ENCODE measurements at places on chromosomes 5 and 9. TPM values are rescaled to one million over a fixed set of nuclear protein-coding genes. Genes with fewer than 3 reads are reported as not detected.

DNA sequence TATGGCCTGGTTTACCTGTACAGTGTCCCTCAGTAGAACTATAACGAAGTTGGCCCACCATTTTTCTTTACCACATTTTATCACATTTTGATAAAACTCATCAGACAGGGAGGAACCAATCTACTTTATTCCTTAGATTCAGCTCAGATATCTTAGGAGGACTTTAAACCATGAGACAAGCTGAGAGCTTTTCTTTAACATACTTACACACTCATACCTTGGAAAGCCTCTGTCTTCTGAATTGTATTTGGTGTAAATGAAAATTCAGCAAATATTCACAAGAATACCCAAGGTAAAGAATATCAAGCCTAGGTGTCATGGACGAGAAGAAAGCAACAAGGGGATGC is 313.2 kb downstream of the ENC1 start:
- no peak for DNase-seq

- no peak for DNase-seq
Measured at GRCh38 chr5:95838556-95838955, 16.0 kb upstream of the GLRX start.

DNA sequence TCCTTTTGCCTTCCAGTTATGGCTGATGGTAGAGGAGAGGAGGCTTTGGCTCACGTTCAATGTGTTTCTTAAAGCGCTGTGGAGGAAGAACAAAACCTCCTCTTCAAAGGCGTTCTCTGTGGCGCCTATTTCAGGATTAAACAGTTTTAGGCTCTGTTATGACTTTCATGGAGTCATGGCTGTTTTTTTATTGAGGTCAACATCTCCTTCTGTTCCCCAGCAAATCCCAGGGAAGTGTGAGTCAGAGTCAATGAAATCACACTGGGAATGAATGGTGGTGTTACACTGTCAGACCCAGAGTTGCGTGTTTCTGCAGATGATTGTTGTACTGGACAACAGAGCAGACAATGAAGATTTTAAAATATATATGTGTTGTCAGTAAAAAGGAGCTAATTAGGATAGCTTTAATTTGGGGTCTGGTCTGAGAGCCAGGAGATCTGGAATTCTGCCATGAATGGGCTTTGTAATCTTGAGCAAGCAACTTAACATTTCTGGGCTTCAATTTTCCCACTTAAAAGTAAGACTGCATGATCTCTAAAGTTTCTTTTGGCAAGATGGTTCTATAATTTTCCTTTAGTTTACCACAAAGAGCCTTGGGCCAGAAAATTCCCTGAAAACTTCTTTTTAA is 240.7 kb downstream of the CSNK1G3 start:
- DNase-seq: peak; percentile 22

DNA sequence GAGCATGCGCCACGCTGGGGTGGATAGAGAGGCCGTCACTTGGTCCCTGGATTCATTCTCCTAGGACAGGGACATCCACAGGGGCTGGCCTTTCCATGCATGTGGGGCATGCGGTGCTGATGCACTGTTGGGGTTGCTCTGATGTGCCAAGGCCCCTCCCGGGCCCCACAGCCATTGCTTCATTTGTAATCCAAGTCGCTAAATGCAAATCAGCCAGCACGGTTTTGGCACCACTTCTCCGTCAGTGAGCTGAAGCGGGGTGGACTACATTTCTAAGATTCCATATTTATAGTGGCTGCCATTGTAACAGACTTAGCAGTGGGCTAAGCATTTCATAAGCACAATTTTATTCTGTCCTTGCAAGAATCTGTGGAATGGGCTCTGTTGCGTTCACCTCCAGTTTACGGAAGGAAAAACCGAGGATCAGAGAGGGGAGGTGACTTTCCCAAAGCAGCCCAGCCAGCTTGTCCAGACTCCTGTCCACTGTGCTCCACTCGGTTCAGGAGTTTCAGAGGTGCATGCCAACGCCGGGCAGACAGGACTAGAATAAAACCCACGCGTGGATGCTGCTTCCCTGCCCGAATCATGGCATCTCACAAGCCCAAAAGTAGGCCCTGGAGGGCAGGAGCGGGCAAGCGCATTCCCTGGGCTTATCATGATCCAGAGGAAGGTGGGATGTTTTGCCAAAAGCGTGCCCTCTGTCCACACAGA is 102.6 kb upstream of the COL5A1 start:
- no peak for DNase-seq

The ECM2 gene
- polyA plus RNA-seq: 22.1 TPM

The KCNV2 gene
- 0.05 TPM for polyA plus RNA-seq

- no peak for DNase-seq
Measured at GRCh38 chr9:25322142-25322541, 356.1 kb downstream of the TUSC1 start.

GRCh38 chr9:107946364-107947141 is 457.0 kb upstream of the KLF4 start:
- no peak for DNase-seq

DNA sequence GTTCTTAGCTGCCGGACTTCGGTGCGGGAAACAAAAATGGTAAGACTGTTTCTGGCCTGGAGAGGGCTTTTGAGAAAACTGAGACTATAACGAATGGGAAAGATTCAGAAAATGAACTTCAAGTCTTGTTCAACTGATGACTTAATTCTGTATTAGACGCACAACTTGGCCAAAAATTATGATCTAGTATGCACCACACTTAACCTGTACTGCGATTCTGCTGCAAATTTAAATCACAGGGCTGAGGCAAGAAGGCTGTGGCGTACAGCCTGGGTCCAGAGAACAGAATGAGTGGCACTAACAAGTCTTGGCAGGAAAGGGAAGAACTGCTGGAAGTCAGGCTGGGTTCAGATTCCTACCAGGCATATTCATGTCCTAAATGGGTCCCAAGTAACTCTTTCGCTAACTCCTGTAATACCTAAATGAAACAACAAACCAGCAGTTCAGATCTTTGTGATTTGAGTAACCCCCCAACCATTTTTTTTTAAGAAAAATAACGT is 781 bp upstream of the COL23A1 start:
- no peak for DNase-seq

GRCh38 chr9:100595391-100596199 is 17.7 kb downstream of the CAVIN4 start:
- peak; percentile 76 for DNase-seq

The SPARC gene
- polyA plus RNA-seq: 4,023 TPM

The SAXO1 gene
- 0.07 TPM for polyA plus RNA-seq

The GFPT2 gene
- 9.4 TPM for polyA plus RNA-seq

- DNase-seq: no peak
Measured at GRCh38 chr5:42721484-42721883, 35.1 kb upstream of the CCDC152 start.

The ZNF300 gene
- 11.3 TPM for polyA plus RNA-seq

The SPEF2 gene
- 10.1 TPM for polyA plus RNA-seq

DNA sequence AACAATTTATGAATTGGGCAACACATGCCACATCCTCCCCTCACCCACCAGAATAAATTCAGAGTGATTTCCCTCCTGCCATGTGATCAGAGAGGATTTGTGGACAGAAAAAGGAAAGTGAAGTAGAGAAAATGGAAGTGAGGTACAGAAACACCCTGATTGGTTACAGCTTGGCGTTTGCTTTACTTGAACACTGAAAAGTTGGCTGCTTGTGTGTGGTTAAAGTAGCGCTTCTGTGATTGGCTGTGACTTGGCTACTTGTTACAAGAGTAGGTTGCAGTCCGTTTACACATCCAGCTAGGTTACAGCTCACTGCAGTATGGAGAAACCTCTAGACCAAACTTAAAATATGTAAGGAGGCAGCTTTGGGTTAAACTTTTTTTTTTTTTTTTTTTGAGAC is 205.2 kb upstream of the ZNF608 start:
- no peak for DNase-seq

DNA sequence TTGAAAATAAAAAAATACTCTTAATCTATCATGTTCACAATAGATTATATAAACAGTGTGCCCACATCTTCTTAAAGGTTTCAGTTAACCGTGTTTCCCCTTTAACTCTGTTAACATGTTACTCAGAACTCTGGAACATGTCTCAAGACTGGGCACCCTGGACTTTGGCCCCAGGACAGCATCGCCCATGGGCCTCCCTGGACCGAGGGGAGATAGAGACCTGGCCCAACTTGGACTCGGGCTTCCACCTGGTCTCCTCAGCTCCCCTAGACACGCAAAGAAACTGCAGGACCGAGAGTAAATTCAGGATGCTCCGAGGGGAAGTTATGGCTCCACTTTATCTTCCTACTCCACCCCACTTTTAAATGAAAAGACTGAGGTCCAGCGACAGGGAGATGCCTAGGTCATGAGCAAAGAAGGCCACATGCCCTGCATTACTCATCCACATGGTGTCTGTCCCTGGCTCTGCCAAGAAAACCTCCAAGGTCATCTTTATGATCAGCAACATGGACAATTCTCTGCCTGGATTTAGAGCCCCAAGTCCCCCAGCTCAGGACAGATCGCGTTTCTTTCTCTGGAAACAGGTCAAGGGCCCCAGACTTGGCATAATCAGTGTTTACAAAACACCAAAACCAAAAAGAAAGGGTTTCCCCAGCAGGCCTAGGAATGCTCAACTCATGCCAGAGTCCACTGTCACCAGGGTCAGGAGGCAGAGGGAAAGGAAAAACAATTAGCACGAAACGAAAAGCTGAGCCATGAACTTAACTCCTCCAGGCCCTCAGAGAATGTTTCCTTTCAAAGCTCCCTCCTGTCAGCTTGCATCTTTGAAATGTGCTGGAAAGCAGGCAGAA is 17.4 kb downstream of the GPX3 start:
- DNase-seq: peak; percentile 67

The C9orf72 gene
- polyA plus RNA-seq: 12.4 TPM

DNA sequence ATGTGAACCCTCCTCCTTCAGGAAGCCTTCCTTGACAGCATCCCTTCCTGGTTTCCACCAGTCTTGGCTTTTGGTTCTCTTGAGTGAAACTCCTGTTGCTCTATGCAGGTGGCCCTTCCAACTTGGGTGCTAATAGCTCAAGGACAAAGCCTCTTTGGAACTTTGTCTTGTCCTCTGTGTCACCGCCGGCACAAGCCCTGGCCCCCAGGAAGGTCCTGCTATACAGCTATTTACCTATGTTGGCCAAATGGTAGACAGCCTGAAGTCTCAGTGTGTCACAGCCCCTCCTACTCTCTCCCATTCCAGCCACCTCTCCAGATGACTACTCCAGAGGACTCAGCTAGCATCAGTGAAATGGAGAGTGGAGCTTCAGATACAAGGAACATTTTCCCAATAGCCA is 94.7 kb upstream of the ZNF618 start:
- DNase-seq: no peak

The PAX5 gene
- 0.45 TPM for polyA plus RNA-seq

DNA sequence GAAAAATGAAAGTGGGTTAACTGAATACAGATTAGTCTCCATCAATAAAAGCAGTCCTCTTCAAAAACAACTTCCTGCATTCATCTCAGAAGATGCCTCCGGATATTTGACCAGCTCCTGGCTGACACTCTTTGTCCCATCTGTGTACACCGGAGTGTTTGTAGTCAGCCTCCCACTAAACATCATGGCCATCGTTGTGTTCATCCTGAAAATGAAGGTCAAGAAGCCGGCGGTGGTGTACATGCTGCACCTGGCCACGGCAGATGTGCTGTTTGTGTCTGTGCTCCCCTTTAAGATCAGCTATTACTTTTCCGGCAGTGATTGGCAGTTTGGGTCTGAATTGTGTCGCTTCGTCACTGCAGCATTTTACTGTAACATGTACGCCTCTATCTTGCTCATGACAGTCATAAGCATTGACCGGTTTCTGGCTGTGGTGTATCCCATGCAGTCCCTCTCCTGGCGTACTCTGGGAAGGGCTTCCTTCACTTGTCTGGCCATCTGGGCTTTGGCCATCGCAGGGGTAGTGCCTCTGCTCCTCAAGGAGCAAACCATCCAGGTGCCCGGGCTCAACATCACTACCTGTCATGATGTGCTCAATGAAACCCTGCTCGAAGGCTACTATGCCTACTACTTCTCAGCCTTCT is 16.6 kb downstream of the F2R start:
- no peak for DNase-seq

DNA sequence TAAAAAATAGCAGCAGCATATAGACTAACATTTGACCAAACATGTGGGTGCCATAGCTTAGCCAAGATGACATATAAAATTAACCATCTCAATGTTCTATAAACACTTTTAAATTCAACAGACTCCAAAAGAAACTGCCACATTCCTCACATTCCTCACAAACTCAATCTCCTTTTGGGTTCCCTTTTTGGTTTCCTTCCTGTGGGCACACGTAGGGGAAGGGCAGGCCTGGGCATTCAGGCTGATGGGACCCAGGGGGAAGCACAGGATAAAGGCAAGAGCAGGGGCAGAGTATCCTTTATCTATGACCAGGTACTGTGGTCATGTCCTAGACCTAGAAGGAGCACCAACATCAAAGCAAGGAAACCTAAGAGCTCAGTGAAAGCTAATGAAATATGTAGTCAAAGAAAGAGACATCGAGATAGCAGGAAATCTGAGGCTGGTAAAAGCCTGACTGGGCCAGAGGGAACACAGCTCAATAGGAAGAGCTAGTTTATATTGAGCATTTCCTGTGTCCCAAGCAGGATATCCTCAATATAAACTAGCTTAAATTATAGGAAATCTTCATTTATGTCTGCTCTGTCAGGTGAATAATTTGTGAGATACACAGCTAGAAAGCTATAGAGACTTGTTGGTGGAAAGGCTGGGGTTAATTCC is 13.6 kb upstream of the ERAP1 start:
- no peak for DNase-seq

DNA sequence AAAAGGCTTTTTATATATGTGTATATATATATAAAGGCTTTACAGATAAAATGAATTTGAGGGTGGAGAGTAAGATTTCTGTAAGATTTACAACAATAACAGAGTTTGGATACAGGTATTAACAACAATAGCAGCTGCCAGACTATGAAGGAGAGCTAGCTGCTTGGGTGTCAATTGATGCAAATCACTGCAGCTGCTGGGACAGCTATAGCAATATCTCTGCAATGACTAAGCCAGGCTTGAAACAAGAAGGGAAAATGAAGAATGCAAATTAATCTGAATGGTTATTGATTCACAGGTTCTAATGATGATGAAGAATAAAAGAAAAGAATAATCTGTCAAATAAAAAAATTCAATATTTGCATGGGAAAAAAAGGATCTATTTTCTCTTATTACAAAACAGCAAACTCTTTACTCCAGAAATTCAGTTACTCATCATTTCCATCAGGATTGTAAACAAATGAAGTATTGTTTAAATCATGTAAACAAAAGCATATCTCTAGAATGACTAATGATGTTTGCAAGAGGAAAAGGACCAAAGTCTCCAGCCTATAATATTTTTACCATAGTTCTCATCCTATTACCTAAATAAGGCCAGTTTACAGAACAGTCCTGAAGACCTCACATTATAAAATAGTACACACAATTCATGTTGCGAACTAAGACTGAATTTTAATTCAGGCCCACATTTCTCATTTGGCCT is 219.0 kb downstream of the HTR1A start:
- no peak for DNase-seq

DNA sequence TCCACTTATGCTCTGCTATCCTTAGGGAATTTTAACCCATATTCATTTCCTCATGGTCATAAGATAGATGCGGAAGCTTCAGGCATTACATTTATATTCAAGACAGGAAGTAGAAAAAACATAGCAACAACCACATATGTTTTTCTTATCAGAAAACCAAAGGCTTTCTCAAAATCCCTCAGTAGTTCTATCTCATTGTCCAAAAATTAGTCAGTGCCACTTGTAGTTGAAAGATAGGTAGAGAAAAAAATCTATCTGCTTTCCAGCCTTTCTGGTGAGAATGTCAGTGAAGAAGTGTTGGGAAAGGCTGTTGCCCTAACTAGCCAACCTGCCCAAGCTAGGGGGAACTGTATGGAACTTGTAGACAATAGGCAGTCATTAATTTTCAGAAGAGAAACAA is 23.5 kb upstream of the MOCS2 start:
- no peak for DNase-seq

Measured in muscle of back (tissue), 13 donors.